ENCODE measurements at places on chromosomes 1 and 21.

DNA sequence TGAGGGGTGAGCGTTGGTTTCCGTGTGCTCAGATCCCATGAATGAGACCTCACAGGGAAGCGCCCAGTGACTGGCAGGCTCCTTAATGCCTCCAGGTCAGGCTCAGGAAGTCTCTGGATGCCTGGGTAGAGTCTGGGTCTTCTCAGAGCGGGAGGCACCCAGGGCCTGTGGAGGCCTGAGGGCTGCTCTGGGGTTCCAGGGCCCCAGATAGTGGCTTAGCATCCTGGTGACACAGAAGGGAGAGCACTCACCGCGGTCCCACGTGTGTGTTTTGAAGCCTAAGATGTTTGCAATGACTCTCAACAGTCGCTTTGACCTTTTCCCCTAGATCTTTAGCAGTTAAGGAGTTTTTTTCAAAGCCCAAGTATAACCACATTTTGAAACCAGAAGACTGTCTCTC is 25.0 kb downstream of the PRMT2 start:
- no peak for DNase-seq

DNA sequence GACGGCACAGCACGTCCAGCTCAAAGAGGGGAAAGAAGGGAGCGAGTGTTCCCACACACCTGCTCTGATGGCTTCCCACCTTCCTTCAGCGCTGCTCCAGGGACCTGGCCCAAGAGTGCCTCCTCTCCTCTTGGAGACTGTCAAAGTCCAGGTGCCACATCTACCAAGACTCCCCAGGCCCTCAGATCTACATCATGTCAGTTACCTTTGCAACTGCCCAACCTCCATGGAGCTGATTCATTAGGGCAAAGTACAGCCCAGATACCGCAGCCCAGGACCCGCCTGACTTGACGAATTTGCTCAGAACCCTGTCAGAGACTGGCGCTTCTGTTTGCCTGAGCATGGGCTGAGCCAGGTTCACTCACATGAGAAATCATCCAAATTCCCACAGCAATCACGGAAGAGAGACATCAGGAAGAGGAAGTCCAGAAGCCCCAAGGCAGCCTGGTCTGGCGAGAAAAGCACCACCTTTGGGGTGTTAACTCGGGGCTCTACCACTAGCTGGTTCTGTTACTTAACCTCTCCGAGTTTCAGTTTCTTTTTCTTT is at the start of gene SEC16B:
SEC16B (minus strand) TSS at position 234 of the 547 bp plus-strand sequence. CDS start 2,077 bp downstream, outside the sequence.
- DNase-seq, result peak; percentile 53

DNA sequence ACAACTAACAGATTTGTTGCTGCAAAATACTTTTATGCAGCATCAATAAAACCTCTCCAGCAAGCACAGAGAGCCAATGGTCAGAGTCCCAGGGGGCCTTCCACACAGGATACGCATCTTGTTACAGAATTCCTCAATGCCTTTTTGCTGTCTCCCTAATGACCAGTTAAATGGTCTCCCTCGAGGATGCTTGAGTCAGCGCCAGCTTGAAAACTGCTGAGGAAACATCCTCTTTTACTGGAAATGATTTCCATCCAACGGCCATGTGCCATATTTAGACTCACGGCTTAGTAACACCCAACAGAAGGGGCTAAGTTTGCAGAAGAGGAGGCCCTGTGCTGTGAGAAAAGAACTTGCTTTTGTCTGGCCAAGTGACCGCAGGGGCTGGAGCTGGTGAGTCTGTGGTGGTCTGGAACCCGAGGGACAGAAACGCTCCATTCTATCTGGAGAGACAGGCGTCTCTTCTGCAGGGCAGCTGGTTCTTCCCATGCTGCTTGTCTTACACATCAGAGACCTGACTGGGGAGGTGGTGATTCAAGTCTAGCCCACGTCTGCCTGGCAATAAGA is 496.4 kb downstream of the SETD4 start:
- no peak for DNase-seq

DNA sequence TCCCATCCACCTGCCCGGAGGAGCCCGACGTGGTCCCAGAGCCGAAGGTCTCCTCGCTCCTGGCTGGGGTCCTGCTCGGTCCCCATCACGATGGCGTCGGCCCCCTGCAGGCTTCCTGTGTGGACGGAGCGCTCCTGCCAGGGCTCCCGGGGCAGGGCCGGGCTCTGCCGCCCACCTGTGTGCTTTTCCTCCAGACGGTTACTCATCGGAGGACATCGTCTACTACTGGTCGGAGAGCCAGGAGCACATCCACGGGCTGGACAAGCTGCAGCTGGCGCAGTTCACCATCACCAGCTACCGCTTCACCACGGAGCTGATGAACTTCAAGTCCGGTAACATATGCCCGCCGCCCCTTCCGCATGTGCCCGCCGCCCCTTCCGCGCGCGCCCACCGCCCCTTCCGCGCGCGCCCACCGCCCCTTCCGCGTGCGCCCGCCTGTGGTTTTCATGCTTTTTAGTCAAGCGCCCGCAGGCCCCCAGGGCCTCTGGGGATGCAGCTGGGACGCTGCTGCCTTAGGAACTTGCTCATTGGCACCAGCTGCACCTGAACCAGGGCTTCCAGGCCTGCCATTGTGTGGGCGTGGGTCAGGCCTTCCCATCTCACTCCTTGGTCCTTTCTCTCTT is 8.9 kb downstream of the GABRD start:
- DNase-seq, result no peak

DNA sequence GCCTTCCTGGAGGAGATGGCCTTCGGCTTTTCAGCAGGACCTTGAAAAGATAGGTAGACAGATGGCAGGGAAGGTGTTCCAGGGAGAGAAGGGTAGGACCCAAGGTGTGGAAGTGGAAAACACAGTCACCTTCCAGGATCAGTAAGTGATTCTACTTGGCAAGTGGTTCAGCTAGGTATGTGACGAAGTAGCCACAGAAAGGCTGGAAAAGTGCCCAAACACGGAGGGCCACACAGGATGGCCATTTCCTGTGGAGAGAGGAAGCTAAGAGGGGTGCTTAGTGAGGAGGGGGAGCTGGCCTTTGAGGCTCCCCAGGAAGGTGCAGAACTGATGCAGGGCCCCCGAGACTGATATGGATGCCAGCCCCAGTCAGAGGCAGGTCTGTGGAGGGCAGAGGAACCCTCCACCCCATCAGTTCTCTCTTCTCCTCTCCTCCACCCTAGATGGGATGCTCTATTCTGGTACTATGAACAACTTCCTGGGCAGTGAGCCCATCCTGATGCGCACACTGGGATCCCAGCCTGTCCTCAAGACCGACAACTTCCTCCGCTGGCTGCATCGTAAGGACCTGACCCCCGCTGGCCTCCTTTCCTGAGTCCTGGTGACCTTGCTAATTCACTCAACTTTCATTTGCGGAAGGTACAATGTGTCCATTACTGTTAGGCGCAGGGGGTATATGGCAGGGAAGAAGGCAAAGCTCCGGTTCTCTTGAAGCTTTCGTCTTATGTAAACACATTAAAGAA is 6.8 kb downstream of the SEMA4A start:
- DNase-seq, result no peak

DNA sequence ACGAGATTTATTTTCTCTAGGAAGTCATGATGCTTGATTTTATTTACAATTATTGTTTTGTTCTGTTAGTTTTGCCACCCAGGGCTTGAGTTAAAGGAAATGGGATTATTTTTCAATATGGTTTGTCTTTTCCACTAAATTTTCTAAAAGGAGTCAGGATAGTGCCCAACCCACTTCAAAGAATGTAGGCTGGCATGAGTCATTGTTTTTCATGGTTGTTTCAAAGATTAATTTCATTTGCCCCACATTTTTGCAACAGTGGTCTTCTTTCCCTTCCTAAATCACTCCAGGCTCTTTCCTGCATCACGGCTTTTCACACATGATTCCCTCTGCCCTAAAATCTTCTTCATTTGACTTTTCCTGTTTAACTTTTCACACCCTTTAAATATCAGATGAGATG is 2.5 kb downstream of the SLAMF6 start:
- no peak for DNase-seq
